ENCODE measurements at places on chromosomes 2 and 18.

DNA sequence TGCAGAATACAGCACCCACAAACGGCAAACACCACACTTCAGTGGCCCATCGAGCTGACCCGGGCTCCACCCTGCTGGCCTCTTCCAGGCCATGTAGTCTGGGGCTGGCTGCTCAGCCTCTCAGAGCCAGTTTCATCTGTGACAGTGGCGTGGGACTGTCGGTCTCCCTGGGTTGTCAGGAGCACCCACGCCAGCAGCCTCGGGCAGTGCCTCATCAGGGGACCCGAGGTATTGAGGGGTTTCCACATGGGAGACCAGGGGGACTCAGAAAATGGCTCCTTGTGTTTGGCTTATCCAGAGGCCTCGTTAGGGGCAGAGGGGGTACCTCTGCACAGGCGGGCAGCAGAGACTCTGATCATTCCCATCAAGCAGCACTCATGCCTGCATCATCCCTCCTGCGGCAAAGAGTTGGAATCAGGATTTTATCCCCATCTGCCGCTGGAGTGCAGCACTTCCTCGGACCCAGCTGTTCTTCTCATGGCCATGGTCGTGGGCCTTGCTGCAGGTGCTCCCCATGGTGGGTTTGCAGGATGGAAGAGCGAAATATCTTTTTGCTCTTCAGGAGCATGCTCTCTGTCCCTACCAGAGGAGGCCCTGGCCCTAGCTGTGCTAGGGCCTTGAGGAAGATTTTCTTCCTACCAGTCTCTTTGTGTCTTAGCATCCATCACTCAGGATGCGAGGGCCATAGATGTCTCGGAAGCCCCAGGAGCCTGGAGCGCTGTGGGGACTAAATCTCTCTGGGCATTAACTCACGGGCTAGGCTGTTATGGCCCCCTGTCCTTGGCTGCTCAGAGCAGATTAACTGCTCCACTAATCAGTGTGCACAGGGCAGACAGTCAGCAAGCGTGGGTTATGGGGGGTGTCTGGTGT is 100.8 kb downstream of the CLIP4 start:
- DNase-seq = no peak

- DNase-seq = no peak
Observed at GRCh38 chr2:200350850-200351285, 44.4 kb downstream of the SPATS2L start.

GRCh38 chr18:58893388-58894099 is 28.9 kb downstream of the ZNF532 start:
- DNase-seq = no peak

GRCh38 chr2:149021761-149022160 is 16.7 kb upstream of the LYPD6B start:
- no peak for DNase-seq

DNA sequence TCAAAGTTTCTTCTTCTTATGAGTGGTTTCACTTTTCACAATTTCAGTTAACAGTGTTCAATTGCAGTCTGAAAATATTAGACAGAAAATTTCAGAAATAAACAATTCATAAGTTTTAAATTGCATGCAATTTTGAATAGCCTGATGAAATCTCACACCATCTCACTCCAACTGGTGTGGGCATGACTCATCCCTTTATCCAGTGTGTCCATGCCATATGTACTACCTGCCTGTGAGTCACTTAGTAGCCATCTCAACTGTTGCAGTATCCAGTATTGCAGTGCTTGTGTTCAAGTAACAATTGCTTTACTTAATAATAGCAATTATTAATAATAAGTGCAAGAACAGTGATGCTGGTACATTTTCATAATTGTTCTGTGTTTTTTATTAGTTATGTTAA is 1202.5 kb downstream of the DSC3 start:
- no peak for DNase-seq

DNA sequence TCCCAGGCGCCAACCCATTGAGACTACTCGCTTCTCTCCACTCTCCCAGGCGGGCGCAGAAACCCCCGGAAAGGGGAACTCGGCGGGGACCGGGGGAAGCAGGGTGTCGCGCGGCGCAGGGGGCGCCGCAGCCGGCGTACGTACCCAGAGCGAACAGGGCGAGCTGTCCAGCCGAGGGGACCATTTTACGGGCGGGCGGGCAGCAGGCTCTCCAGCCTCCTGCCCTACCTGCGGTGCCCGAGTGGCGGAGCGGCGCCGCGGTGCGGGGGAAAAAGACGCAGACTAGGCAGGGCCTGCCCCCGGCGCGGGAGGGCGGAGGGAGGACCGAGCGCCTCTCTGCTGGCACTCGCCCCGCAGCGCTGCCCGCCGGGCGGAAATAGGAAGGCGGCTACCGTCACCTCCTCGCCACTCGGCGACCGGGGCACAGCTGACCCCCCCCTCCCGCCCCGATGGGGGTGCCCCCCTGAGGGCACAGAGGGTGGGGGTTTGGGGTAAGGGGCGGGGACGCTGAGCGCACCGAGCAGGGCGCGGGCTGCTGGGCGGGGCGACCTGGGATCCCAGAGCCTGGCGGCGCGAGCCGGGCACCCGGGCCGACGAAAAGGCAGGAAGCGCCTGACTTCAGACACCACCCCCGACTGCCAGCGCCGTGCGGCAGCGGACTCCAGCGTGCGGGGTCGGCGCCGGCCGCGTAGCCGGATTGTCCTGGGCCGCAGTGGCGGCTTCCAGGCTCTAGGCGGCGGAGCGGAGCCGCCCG is at the start of gene TGFA:
Gene TGFA, minus strand, starts transcription at position 243 of the 754 bp plus-strand sequence. Its CDS starts 59 bp downstream, at position 184.
- peak; percentile 46 for DNase-seq

DNA sequence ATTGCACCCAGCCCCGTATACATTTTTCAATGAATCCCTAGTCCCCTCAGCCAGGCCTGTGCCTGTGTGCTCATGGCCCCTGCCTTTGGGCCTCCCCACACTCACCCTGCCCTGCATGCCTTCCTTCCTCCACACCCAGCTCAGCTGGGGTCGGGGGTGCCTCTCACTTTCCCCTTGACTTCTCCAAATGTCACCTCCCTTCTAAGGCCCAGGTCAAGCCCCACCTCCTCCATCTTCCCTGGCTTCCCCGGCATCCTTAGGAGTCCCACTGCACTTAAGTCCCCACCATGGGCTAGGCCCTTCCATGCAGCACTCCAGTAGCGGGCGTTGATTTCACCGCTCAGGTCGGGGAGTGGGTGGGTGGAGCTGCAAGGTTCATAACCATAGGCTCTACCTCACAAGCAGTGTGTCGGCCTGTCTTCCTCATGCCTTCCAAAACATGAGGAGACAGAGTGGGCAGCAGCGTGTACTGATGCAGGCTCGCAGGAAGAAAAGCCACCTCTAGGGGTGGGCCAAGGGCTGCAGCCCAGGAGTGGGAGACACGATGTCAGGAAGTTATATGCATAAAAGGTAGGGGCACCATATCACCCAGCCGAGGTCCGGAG is 47.7 kb downstream of the DNMT3A start:
- DNase-seq = no peak

- no peak for DNase-seq
Observed at GRCh38 chr2:33395655-33396249, 80.7 kb upstream of the RASGRP3 start.

DNA sequence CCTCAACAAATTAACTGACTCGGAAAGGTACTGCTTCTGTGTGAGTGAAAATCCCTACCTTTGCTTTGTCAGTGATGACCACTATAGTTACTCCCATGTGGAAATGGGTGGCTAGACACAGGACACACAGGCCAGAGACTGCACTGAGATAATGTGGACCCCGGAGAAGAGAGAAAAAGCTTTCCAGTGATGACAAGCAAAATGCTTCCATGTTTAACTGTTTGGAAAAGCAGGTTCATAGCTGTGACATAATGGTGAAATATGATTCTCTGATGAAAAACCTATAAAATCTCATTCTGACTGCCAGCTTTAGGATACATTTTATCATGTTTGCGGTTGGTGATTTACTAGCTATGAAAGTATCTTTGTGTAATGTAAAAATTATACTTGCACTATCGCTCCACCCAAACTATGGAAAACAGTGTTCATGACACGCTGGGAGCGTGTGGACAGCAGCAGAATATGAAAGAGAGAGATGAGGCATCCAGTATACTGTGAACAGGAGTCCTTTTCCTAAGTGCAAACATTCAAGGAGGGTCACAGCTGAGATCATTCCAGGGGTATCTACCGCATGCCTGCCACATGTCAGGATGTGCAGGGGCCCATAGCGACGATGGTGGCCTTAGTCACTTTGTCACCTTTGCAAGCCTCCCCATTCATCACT is 782.7 kb upstream of the SOX11 start:
- no peak for DNase-seq

All from stimulated activated CD8-positive, alpha-beta memory T cell treated with anti-CD3 and anti-CD28 coated beads, Interleukin-4, amount 100 ng/mL, for 4 hours (primary cell).